ENCODE measurements at places on chromosomes 4 and X.

DNA sequence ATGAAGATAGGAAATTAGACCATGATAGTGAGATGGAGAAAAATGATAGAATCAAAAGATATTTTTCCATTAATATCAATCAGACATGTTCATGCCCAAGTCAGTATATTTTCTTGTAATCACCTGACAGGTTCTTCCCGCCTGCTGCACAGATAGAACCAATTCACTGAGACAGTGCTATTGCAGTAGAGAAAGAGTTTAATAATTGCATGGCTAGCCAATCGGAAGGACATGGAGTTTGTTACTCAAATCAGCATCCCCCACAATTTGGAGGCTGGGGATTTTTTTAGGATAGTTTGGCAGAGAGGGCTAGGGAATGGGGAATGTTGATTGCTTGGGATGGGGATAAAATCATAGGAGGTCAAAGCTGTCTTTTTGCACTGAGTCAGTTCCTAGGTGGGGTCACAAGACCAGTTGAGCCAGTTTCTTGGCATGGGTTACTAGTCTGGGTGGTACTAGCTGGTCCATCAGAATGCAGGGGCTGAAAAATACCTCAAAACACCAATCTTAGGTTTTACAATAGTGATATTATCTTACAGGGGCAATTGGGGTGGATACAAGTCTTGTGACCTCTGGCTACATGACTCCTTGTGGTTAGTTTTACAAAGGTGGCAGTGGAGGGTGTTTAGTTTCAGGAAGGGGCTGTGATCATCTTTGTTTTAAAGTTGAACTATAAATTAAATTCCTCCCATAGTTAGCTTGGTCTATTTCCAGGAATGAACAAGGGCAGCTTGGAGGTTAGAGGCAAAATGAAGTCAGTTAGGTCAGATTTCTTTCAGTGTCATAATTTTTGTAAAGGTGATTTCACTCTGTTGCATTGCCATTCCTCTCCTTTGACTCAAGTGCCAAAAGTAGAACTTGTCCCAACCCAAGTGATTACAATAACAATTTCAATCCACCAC is 100.3 kb upstream of the PDE5A start:
- no peak for DNase-seq

GRCh38 chr4:126124818-126125217 is 810.1 kb downstream of the FAT4 start:
- DNase-seq, result no peak

GRCh38 chrX:23505531-23506303 is 161.6 kb upstream of the PRDX4 start:
- no peak for DNase-seq

DNA sequence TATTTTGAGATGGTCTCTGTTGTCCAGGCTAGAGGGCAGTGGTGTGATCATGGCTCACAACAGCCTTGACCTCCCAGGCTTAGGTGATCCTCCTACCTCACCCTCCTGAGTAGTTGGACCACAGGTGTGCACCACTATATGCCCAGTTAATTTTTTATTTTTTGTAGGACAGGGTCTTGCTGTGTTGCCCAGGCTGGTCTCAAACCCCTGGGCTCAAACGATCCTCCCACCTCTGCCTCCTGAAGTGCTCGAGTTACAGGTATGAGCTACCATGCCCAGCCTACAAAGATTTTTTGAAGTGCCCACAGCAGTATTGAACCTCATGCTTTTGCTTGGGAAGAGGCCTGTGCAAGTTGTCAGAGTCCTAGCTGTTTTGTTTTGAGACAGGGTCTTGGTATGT is 31.1 kb downstream of the NSD2 start:
- DNase-seq, result no peak

- DNase-seq, result no peak
Observed at GRCh38 chr4:155099231-155099630, 109.2 kb upstream of the NPY2R start.

GRCh38 chrX:100072336-100072735 is 337.7 kb downstream of the PCDH19 start:
- DNase-seq, result no peak

DNA sequence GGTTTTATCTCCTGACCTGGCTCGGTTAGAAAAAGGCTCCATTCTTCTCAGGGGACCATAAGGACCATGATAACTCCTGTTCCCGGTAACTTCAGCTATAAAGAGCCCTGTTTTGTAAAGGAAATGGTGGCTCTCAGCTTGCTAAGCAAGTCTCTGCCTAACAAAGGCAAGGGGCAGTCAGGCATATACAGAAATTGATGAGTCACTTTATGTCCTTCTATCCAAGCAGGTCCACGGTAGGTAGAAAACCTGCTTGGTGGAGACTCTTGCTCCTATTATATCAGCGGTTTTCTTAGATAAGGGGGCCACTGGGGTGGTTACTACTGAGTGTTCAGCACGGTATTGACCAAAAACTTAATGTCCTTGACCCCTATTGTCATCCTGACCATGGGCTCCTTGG is 203.0 kb upstream of the KLF8 start:
- no peak for DNase-seq

DNA sequence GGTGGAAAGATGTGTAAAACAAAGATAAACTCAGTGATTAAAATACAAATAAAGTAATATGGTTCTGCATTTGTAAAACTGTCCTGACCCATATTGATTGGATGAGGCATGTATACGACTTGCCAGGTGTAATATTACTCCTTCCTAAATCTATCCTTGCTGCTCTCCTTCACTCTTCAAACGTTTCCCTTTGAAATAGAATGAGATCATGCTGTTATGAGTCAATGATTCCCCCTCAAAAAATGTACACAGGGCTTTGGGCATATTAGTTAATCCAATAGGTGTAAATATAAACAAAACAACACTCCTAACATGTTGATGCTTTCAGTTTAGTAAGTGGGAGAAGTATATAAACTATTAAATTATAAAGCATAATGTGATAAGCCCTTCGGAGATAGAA is 117.4 kb upstream of the GPM6A start:
- DNase-seq, result no peak

DNA sequence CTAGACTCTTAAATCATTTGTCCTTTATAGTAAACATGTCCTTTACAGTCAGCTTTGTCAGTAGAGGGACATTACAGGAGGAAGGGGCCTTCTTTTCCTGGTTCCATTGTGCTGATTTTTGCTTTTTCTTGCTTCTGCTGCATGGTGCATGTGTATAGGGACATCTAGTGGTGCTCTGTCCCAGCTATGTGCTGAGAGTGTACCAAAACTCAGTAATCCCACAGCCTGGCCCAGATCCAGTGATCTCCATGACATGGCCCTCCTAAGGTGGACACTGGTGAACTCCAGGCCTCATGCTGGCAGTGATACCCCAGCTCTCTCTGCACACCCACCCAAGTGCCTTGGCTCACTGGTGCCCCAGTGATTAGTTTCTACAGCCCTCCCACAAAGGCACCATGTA is 45.2 kb downstream of the MAGEB17 start:
- no peak for DNase-seq

DNA sequence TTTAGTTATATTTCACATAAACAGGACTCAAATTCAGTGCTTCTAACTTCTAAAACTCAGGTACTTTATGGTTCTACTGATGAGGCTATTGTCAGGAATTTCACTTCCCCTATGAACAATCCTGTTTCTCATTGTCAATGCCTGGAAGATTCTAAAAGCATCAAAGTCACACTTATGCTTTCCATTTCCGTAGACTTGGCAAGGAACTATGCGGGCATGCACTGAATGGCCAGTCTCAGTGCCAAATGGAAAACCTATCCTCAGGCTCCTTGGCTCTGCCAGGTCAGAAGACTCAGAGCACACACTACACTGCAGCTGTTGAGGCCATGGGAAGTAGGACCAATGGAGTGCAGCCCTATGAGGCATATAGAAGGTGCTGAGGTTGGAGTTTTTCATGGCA is 97.0 kb upstream of the PTPN13 start:
- DNase-seq, result no peak

DNA sequence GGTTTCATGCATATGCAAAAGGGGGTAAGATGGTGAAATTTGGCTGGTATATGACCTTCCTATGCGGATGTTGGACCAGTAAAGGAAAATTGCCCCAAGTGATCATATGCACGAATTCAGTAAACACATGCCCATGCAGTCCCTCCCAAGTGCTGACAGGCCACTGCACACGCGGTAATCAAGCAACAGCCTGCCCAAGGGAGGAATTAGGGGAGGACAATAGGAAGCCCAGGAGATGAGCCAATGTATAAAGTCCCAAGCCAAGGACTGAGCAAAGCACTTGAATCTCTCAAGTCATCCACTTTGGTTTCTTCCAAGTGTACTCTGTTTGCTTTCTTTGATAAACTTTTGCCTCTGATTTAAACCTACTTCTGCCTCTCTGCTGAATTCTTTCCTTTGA is 21.1 kb downstream of the MAGEB16 start:
- no peak for DNase-seq

Data from D721Med (cell line).